ENCODE measurements at places on chromosomes 7 and 10.

DNA sequence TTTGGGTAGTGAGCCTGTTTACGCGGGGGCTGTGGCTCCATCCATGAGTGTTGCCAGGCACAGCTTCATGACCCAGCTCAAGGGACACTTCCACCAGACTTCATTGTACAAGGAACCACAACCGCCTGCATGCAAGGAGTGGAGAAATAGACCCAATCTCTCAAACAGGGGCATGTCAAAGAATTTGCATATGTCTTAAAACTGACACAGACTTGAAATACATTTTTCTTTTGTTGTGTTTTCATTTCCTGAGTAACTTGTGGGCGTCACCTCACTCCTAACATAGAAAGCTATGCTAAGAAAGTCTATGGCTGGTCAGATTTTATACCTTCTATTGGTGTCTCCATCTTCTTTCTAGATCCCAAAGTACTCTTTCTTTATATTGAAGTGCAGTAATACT, 266.2 kb upstream of the RNF32 start:
- DNase-seq, result no peak

DNA sequence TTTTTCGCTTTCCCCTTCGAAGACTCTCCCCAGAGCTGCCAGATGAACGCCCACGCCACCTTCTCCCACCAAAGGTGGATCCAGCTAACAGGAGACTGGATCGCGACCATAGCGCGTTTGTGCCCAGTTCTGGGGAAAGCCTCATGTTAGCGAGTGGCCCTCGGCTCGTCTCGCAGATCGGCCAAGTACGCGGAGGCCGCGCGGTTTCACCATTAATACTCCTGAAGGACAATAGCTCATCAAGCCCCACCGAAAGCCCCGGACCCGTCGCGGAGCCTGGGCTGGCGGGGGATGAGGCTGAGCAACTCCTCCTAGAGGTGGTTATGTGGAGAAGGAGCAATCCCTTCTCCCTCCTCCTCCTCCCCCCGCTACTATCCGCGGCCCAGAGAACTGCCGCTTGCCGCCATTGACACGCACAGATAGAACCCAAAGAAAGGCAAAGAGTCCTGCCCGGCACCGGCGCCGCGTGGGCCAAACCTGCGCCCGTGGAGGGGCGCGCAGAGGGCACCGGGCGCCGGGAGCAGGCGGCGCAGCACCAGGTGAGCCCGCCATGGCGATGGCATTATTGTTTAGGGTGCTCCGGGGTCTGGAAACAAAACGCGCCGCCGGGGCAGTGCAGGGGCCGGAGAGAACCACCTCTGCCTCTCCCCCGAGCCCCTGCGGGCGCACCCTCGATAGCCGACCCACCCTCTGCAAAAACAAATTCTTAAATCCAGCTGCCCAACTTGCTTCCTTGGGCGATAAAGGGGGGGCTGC, at the start of gene MACROH2A2:
Gene MACROH2A2, plus strand, starts transcription at position 385 of the 756 bp plus-strand sequence. CDS start 22,813 bp downstream, outside the sequence.
- peak; percentile 66 for DNase-seq

GRCh38 chr10:105837951-105838350, 1196.9 kb downstream of the SORCS3 start:
- DNase-seq, result no peak

DNA sequence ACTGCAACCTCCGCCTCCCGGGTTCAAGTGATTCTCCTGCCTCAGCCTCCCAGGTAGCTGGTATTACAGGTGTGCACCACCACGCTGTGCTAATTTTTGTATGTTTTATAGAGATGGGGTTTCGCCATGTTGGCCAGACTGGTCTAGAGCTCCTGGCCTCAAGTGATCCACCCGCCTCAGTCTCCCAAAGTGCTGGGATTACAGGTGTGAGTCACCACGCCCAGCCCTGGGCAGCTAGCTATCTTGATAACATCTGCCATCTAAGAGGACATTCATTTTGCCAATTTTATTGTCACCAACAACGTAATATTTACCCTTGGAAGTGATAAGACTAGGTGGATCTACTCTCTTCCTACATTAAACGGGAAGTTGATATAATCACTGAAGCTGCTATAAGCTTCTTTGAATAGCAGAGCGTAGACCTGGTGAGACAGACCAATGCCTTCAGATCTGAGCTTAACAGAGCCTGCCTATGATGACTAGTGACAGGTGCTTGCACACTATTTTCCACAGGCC, 39.7 kb upstream of the SLC35B4 start:
- no peak for DNase-seq

DNA sequence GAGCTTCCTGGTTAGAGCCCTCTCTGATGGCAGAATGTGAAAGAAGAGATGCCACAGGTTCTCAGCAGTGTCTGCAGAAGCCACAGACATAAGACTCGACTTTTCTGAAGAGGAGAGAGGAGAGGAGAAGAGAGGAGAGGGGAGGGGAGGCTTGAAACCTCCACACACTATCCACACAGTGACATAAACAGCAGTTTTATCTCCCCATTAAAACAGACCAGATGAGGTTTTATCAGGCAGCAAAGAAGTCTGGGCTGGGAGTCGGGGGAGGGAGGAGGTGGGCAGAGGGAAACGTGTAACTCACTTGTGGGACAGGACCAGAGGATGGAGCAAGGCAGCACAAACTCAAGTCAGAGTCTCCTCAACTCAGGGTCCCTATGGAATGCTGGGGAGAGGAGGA, 76.5 kb downstream of the XPNPEP1 start:
- DNase-seq, result no peak

GRCh38 chr10:13000431-13000830, 1.1 kb downstream of the CCDC3 start:
- no peak for DNase-seq

DNA sequence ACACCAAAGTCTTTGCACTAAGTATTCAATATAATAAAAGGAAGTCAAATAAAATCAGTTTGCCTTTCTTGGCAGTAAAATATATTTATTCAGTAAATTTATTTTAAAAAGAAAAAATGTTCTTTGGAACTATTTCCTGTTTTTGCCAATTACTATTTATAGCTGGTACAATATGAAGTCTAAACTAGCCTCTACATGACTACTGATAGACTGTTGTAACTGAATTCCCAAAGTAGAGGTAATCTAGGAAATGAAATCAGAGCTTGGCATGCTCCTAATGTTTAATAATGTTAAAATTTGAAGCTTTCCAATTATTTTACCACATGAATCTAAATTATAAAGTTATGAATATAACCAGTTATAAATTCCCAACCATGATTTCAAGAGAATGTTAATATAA, 385.5 kb downstream of the SEMA3D start:
- DNase-seq, result no peak

DNA sequence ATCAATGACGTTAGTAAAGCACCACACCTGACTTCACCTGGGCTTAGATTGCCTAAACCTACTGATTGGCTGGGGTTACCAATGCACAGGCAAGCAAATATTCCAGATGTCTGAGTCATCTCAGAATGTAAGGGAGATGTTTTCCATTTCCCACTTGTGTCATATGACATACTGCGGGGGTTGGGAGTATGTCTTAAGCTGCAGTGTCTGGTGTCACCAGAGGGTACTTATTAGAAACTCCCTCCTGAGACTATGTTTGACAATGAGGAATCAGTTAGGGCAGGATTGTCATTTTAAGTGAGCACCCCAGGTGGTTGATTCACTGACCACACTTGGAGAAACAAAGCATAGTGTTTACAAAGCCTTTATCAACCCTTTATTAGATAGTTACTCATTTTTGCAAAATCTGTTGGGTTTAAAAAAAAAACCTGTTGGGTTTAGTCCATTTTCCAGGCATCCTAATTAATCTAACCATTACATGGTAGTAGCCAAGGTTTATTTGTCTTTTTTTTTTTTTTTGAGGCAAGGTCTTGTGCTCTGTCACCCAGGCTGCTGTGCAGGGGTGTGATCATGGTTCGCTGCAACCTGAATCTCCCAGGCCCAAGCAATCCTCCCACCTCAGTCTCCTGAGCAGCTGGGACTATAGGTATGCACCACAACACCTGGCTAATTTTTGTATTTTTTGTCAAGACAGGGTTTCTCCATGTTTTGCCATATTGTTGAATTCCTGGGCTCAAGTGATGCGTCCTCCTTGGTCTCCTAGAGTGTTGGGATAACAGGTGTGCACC, 72.5 kb downstream of the CDK6 start:
- peak; percentile 44 for DNase-seq

DNA sequence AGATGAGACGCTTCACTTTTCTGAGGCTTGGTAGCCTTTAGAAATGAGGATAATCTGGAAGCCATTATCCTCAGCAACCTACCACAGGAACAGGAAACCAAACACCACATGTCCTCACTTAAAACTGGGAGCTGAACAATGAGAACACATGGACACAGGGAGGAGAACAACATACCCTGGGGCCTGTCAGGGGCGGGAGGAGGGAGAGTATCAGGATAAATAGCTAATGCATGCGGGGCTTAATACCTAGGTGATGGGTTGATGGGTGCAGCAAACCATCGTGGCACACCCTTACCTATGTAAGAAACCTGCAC, 48.9 kb downstream of the LRGUK start:
- no peak for DNase-seq

GRCh38 chr10:70536196-70536861, 57.8 kb downstream of the PALD1 start:
- no peak for DNase-seq

GRCh38 chr7:120615703-120616102, 242.2 kb downstream of the TSPAN12 start:
- no peak for DNase-seq

GRCh38 chr10:112203328-112204076, 19.9 kb upstream of the GPAM start:
- DNase-seq, result no peak

DNA sequence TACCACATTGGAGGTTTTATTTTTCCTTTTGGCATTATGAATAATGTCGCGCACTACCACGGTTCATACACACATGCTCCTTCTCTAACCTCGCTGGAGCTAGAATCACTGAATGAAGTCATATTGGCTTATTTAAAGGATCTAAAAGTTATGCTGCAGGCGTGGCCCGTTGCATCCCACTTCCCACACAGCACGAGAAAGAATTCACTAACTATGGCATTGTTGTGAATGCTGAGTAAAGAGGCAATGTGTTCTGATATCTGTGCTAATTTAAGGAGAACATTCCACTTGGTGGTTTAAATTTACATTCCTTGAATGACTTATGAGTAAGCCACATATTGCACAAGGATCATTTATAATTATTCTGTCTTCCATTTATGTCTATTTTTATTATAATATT, 20.7 kb downstream of the TCERG1L start:
- DNase-seq, result no peak

Measured in AG08395 (cell line).